GM23248 (cell line): ENCODE measurements at places on chromosomes 4 and X. TPM values are rescaled to one million over a fixed set of nuclear protein-coding genes. Genes with fewer than 3 reads are reported as not detected.

GUCY1A1 gene
- 0.05 TPM in 1 of 2 replicates, not detected in the other for polyA plus RNA-seq

ARHGAP6 gene
- polyA plus RNA-seq: 0.08 TPM in 2 replicates

FNIP2 gene
- polyA plus RNA-seq: 1.8 TPM in 2 replicates

RHOXF2 gene
- polyA plus RNA-seq: not detected in 2 replicates

PDGFRA gene
- polyA plus RNA-seq: 107 and 109 TPM in 2 replicates

PNMA6A gene
- polyA plus RNA-seq: 0.19 TPM in 1 of 2 replicates, not detected in the other

MAGEA11 gene
- polyA plus RNA-seq: not detected in 2 replicates

SCARB2 gene
- 173 and 175 TPM in 2 replicates for polyA plus RNA-seq

MAGEB17 gene
- polyA plus RNA-seq: not detected in 2 replicates

TEX13B gene
- polyA plus RNA-seq: not detected in 2 replicates

EDNRA gene
- 0.48 and 0.68 TPM in 2 replicates for polyA plus RNA-seq

GPR34 gene
- 0.09 TPM in 1 of 2 replicates, not detected in the other for polyA plus RNA-seq

TRIM2 gene
- 10.7 and 12.3 TPM in 2 replicates for polyA plus RNA-seq

PAGE1 gene
- polyA plus RNA-seq: not detected in 2 replicates

IQCM gene
- polyA plus RNA-seq: not detected in 2 replicates

TMEM35A gene
- 0.37 and 0.56 TPM in 2 replicates for polyA plus RNA-seq

KCTD8 gene
- not detected in 2 replicates for polyA plus RNA-seq

PCDH10 gene
- 0.08 and 0.09 TPM in 2 replicates for polyA plus RNA-seq
